NCI-H446 (cell line): ENCODE measurements at places on chromosomes 13 and 19.

- no peak for DNase-seq
Observed at GRCh38 chr13:96080676-96081075, 9.2 kb upstream of the HS6ST3 start.

DNA sequence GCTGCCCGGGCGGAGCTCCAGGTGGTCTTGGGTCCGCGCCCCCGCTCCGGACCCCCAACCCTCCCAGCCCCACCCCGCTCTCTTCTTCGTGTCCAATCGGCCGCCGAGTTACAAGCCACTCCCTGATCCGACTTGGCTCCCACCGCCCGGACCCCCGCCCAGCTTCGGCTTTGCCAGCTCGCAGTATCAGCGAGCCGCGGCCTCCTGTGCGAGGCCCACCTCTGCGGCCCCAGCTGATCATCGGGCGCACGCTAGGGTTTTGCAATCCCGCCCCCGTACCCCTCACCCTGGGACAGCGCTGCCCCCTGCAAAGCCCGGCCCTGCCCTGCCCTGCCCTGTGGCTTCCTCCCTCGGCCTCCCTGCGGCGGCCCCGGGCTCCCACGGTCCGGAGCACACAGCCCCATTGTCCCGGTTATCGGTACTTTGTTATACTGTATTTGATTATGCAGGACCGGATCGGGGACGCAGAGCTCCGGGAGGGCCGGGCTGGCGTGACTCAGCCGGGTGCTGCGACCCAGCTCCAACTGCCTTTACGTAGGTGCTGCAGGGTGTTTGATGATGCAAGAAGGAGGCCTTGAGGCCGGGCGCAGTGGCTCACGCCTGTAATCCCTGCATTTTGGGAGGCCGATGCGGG lies 598 bp upstream of the LPAR2 start:
- DNase-seq: no peak

- DNase-seq: no peak
Observed at GRCh38 chr19:48650974-48651682, 5.1 kb upstream of the CA11 start.

GRCh38 chr19:50549927-50550593 lies 18.2 kb downstream of the LRRC4B start:
- DNase-seq: no peak

- no peak for DNase-seq
Observed at GRCh38 chr19:2578391-2578890, 102.5 kb downstream of the GADD45B start.

- DNase-seq: no peak
Observed at GRCh38 chr13:112634102-112634501, 46.1 kb upstream of the TUBGCP3 start.

DNA sequence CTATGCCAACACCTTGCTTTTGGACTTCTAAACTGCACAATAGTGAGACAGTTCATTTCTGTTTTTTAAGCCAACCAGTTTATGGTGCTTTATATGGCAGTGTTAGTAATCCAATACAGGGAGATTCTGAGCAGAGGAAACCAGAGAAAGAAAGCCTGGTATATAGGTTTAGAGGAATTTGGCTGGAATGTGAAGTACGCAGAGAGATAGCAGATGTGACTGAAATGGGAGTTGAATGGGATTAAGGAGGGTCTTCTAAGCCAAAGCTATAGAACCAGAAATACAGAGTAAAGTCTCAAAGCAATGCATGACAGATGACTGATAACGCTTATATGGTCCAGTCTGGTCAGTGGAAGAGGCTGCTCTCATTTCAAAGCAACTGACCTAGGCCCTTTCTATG lies 453.7 kb downstream of the GPC6 start:
- no peak for DNase-seq

DNA sequence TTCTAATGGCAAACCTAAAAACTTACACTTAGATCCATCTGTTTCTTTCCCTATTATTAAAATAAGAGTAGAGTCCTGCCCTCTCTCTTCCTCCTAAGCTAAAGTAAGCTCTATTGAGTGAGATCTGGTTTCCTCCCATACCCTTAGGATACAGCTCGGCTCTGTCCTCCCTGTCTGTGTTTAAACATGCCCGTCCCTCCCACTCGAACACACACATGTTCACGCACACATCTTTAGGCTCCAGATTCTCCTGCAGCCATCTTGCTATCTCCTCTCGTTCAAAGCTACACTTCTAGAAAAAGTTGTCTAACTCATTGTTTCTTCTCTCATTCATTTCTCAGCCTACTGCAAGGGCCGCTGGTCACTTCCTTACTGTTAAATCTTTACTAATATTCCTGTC lies 15.1 kb upstream of the CEBPG start:
- no peak for DNase-seq

- no peak for DNase-seq
Observed at GRCh38 chr13:96431044-96431581, 341.2 kb downstream of the HS6ST3 start.

GRCh38 chr13:100301418-100301817 lies 212.5 kb downstream of the PCCA start:
- peak; percentile 23 for DNase-seq

DNA sequence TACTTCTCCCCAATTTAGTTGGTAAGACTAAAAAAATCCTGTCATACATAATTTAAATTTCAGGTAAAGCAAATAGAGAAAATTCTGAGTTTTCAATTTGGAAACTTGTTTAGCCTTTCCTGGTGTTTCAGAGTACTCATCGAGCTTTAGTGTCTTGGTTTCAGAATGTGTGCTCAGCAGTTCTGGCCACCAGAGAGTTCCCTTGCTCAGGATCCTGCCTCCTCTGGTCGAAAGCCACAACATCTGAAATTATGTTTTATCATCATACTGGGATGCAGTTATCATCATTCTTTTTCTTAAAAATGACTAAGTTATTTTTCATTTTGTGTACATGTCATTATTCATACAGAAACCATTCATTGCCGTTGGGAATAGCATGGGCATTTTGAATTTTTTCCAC lies 263.2 kb upstream of the SPRY2 start:
- no peak for DNase-seq

DNA sequence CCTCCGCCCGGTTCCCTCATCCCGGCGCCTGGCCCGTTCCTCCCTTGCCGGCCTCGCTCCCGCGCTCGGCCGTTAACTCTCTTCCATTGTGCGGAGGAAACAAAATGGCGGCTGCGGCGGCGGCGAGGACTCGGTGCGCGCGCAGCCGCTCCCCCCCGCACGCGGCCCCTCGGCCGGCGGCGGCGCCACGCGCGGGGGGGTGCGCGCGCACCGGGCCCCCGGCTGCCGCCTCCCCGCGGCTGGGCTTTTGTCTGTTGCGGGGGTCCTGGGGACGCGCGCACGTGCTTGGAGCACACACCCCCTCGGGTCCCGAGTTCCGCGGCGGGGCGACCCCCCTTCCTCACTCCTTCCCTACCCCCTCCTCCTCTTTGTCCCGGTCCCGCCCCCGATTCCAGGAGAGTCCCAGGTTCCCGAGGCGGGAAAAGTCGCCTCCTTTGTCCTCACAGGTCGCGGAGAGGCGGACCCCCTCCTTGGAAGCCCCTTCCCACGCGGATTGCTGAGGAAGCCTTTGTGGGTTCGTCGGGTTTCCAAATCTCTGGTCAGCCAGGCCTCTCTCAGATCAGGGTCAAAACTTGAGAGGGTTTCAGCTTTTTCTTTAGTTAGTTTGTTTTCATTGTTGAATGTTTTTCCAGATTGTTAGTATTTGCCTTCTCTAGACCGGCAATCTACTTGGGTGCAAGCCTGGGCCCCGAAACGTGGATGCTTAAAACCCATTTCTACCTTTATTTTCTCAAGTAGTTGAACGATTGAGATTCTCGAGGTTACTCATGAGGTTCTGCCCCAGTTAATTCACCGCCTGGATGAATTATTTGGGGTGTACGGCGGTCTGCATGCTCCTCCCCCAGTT lies 687 bp downstream of the ILF3 start:
- DNase-seq: peak; percentile 74

DNA sequence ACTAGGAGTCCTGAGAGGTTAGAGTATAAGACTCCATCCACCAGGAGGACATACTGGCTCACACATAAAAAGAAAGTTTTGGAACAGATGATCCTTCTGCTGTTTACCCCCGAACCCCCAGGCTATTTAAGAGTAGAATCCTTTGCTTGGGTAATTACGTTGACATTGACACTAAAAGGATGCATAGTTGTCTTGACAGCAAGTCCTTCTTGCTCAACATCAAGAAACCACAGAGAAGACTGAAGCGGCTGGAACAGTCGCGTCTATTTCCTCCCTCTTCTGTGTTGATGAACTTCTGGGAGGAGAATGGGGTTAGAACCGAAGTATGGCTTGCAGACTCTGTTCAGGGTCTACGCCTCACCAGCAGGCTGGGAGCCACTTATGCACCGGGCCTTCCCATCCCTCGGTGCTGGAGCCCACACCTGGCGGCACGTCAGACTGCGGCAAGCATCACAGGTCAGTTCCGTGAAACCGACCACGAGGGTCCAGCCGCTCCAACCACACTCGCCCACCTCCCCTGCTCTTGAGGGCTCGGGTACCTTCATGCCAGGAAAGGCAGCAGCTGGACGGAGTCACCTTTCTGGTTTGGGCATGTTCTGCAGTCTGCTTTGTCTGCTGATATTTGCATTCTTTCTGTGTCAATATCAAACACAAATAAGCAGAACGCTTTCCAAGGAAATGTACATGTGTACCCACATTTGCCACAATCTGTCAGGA lies 42.4 kb upstream of the RANBP3 start:
- DNase-seq: no peak
